Natural killer cell (primary cell): ENCODE measurements at places on chromosomes 1 and 21. TPM values are rescaled to one million over a fixed set of nuclear protein-coding genes. Genes with fewer than 3 reads are reported as not detected.

- DNase-seq: no peak
Observed at GRCh38 chr1:211705467-211706091, 30.2 kb upstream of the NEK2 start.

- DNase-seq: no peak
Observed at GRCh38 chr1:26405281-26405915, 5.2 kb upstream of the LIN28A start.

GRCh38 chr1:1306661-1307260 lies 969 bp downstream of the ACAP3 start:
- peak; percentile 40 for DNase-seq

DNA sequence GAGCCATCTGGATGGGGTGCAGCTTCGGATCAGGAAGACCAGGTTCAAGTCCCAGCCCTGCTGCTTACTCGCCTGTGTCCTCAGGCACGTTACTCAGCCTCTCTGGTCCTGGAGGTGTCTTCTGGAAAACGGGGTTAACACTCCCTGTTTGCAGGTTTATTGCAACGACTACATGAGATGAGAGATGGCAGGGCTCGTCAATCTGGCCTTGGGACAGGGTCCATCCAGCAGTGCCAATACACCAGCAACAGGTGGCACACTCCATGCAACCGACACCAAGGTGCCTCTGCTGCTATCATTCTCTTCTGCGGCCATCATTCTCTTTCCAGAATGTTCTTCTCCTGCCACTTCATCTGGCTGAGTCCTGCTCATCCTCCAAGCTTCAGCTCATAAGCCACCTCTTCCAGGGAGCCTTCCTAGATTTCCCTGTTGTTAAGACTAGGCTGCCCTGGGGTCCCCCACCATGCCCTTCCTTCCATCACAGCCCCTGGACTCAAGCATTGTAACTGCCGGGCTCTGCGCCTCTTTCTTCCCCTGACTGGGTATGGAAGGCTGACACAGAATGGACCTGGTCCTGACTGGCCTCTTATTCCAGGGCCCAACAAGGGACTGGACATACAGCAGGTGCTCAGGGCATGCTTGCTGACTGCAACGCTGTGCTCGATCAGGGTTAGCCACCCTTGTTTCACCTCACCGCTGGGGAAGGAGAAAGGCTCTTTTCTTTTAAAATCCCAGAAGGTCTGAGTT lies 87.4 kb downstream of the DMRTB1 start:
- DNase-seq: no peak

DNA sequence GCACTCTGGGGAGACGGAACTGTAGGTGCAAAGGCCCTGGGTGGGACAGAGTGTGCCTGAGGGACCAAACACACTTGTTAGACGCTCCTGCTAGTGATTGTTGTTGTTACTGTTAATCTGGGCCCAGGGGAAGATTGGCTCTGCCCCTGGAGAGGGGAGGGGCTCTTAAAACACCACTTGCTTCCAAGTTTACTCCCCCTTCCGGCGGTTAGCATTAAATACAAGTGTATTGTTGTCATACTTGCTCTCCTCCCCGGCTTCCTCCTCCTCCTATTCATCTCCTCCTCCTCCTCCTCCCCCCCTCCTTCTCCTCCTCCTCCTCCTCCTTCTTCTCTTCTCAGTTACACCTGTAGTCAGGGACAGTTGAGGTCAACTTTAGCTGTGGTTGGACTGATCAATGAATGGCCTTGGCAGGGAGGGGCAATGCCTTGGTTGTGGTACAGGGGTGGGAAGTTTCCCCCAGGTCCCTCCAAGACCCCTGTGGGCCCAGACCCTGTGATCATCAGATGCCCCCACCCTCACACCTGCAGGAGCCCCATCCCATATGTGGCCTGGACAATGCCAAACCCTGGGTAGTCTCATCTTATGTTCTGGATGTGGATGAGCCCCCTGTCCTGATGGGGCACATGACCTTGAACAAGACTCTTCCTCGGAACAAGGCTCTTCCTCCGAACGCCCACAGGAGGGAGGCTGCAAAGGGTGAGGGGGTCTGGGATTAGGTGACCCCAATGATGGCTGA lies 217.3 kb downstream of the PTPRU start:
- DNase-seq: no peak

DNA sequence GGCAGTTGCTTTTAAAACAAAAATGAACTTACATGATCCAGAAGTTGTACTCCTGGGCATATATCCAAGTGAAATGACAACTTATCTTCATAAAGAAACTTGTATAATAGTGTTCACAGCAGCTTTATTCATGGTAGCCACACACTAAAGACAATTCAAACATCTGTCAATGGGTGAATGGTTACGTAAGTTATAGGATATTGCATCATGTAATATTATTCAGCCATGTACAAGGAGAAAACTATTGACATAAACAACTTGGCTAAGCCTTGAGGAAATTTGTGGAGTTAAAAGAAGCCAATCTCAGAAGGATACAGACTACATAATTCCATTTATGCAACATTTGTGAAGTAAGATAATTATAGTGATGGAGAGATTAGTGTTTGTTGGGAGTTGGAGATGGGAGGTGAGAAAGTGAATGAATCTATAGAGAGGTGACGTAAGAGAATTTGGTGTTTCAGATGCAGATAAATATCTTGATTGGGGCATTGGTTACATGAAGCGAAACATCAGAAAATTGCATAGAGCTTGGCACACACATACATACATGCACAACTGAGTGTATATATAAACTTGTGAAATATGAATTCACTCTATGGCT lies 49.9 kb upstream of the GRIK1 start:
- no peak for DNase-seq

- DNase-seq: no peak
Observed at GRCh38 chr1:230808281-230808872, 59.9 kb downstream of the C1orf198 start.

GRCh38 chr1:185144233-185144632 lies 12.5 kb downstream of the TRMT1L start:
- no peak for DNase-seq

LCE2B gene
- total RNA-seq: not detected

FAAH gene
- total RNA-seq: 7.9 TPM

DYNLT5 gene
- total RNA-seq: not detected

RBM34 gene
- 187 TPM for total RNA-seq
